MV-4-11 (cell line): ENCODE measurements at places on chromosomes 5 and 9.

GRCh38 chr5:1948111-1948510 lies 65.4 kb upstream of the IRX4 start:
- DNase-seq = no peak

- DNase-seq = no peak
Observed at GRCh38 chr9:127123064-127123890, 842 bp upstream of the ANGPTL2 start.

- peak; percentile 97 for DNase-seq
Observed at GRCh38 chr9:68951879-68952659, 61.8 kb downstream of the PRKACG start.

GRCh38 chr9:99825172-99826046 lies 3.7 kb downstream of the NR4A3 start:
- DNase-seq = no peak

DNA sequence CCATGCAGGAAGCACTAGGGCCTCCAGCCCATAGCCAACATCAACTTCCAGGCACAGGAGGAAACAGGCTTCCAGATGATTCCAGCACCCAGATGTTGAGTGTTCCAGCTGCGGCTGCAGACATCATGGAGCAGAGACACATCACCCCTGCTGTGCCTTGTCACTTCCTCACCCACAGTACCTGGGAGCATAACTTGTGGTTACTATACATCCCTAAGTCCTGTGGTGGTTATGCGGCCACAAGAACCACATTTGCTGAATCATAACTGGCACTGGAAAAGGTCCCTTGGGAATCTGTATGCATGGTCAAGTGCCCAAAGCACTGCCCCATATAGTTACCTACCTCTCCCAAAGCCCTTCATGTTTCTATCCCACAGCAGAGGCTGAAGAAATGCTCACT lies 56.6 kb downstream of the WHRN start:
- DNase-seq = peak; percentile 38

DNA sequence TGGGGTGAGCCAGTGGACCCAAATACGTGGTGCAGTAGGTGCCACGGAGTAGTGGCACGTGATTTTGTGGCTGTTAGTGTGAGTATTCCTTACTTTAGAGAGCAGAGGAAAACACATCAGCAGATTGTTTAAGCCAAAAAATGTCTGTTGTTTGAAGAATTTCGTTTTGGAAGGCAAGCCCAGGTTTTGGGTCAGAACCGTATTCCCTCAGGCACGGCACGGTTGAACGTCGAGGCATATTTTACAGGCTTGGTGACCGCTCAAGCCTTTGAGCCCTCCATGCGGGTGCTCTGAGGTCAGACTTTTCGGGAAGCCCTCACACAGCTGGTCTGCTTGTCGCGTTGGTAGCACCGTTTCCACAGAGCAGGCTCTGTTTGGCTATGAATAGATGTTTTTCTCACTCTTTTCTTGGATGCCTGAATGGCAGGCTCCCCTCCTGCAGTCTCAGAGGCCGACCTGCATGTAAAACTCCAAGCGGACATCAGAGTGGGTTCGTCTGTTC lies 27.2 kb downstream of the NEK6 start:
- peak; percentile 34 for DNase-seq

- DNase-seq = peak; percentile 28
Observed at GRCh38 chr5:119346394-119346793, 9.4 kb upstream of the TNFAIP8 start.

- no peak for DNase-seq
Observed at GRCh38 chr5:66647146-66647856, 51.1 kb downstream of the MAST4 start.

- DNase-seq = no peak
Observed at GRCh38 chr9:137123468-137123837, 8.9 kb upstream of the DPP7 start.

GRCh38 chr9:68802525-68803015 lies 97.5 kb downstream of the PIP5K1B start:
- no peak for DNase-seq

DNA sequence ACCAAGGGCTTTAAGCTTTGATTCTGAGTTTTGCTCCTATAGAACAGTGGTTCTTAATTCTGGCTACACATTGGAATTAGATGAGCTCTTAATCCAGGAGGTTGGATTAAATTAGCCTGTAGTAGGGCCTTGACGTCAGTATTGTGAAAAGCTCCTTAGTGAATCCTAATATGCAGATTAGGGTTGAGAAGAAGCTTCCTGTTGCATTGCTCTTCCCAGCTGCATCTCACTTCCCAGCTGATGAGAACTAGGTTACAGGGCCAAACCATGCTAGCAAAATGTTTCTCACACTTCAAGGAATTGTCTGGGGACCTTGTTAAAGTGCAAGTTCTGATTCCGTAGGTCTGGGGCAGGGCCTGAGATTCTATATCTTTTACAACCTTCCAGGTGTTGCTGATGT lies 300.0 kb downstream of the ZSWIM6 start:
- no peak for DNase-seq

DNA sequence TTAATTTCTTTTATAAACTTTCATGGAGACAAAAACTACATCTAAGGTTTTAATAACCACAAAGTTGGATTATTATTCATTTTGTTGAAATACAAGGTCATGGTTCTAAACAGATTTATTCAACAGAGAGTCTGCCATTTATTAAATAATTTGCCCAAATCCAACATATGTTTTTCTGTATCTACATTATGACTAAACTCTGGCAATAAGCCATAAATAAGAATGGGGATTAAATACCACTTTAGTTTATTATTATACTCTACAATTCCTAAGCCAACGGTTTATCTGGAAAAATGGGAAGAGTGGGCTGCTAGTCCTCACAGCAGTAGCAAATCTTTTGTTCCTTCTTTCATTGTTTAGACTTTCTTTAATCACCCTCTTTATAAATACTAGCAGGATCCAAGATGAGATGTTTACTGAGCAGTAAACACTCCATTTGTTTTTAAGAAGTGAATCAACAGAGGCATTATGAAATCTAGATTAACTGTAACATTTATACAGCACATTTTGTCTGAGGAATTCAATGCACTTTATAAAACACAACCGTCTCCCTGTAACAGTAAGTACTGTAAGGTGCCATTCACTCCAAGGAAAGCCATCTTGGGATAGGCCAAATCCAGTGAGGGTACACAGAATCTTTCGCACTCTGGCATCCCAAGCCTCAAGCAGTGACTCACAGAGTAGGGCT lies 89.7 kb downstream of the DROSHA start:
- no peak for DNase-seq

- DNase-seq = no peak
Observed at GRCh38 chr5:127695346-127695745, 7.8 kb upstream of the CCDC192 start.

DNA sequence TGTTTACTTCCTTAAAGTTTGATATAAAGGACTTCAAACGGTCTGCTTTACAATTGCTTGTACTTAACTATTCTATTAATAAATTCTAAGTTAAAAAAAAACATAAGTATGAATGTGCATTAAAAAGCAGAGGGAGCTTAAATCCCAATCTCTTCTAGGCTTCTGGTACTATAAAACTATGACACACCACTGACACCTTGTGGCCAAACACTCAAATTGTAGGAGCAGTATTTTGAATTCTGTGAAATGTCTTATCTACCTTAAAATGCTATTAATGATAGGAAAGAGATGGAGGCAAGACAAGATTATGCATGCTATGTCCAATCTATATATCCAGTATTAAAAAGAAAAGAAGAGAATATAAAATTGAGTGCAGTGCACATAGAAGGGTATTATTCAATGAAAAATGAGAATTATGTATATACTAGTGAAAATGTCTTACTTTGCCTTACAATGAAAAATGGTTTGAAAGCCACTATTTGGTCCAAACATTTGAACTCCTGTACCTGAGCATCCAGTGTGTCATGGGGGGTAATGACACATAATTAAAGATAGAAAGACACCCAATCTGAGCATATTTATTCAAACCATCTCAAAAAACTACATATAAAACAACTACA lies 87.6 kb downstream of the ERP44 start:
- peak; percentile 54 for DNase-seq

- no peak for DNase-seq
Observed at GRCh38 chr9:106283769-106284168, 579.2 kb upstream of the ZNF462 start.

GRCh38 chr5:108196276-108196675 lies 185.6 kb downstream of the FBXL17 start:
- no peak for DNase-seq

- no peak for DNase-seq
Observed at GRCh38 chr5:36904677-36905076, 28.1 kb downstream of the NIPBL start.
